ENCODE measurements at places on chromosomes 7 and 10.
A peak's percentile ranks its signal among the peaks of the same experiment; 100 is the strongest.

- ATAC-seq: no peak
These were observed 246.1 kb downstream of the KLF6 start for GRCh38 chr10:3538656-3539531.

DNA sequence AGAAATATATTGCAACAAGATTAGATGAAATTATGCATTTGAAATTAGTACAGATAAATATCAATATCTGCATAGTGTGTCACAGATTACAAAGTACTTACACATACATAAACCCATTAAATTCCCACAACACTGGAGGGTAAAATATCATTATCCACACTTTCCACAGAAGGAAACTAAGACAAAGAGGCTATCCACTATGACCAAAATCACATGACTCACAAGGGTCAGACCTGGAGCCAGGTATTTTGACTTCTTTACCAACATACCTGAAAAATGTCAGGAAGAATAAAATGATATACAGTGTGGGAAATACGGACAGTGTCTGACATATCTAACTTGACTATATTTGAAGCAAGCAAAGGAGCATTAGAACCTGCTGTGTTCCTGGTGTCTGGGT lies 34.1 kb downstream of the HYCC1 start:
- ATAC-seq: no peak

DNA sequence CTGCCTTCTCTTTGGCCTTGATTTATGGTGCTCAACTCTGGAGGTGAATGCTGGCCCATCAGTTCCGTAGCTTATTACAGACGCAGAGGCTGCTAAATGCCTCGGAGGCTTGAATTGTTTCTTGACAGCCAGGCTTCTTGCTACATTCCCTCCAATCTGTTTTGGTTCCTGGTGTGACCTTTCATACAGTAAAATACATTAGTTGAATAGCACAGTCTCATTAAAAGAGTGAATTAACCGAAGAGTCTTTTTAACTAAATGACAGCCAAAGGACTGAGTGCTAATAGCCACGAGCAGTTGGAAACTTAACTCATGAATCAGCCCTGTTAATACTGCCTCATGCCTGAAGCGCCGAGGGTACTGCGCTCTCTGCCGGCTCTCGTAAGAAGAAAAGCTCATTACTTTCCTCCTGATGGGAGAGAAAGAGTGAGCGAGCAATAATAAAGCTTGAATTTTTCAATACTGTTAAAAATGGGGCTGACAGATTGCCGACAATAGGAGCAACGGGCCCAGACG lies 236.4 kb upstream of the GPR26 start:
- ATAC-seq: no peak

GRCh38 chr10:119395280-119396007 lies 147.1 kb downstream of the RGS10 start:
- ATAC-seq: peak; percentile 77

- ATAC-seq: no peak
These were observed 36.7 kb downstream of the WAC start for GRCh38 chr10:28569506-28570159.

DNA sequence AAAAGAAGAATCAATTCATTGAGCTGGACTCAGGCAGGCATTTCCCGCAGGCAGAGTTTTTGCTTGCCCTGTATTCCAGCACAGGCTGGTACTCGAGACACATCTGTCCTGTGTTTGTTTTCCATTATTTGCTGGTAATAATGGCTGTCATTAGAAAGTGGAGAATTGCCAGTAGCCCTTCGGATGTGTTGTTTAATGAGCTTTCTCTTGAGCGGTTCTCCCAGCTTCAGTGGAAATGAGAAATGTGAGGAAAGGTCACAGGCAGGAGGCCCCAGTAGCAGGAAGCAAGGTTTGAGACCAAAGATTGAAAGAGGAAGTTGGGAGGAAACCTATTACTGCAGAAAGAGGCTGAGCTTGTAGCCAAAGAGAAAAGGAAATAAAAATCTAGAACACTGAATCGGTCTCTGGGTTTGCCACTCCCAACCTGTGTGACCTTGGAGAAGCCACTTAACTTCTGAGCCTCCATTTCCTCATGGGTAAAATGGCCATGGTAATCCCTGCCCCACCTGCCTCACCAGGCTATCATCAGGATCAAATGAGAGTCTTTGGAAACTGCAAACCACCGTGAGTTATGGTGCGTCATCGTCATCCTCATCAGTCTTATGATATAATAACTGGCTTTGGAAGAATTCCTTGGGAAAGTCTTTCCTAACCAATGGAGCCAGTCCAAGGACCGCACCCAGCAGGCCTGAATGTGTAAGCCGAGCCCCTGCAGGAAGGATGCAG lies 67.7 kb downstream of the TACR2 start:
- peak; percentile 59 for ATAC-seq

DNA sequence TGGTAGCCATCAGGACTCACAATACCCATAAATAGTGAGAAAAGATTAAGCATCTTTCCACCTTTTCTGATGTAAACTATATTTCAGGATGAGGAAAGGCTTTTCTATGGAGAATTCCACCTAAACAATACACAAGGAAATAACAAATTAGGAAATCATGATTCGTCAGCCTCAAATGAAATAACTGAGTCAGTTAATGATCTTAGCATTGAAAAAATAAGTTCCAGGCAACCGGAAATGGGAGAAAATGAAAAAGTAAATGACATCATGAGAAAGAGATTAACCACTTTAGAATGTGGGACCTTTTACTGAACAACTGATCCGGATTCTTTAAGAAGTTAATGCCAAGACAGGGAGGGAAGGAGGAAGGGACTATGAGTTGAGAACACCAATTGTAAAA lies 742.3 kb downstream of the TNS3 start:
- no peak for ATAC-seq

GRCh38 chr10:43607199-43607573 lies 948 bp downstream of the ZNF485 start:
- no peak for ATAC-seq

DNA sequence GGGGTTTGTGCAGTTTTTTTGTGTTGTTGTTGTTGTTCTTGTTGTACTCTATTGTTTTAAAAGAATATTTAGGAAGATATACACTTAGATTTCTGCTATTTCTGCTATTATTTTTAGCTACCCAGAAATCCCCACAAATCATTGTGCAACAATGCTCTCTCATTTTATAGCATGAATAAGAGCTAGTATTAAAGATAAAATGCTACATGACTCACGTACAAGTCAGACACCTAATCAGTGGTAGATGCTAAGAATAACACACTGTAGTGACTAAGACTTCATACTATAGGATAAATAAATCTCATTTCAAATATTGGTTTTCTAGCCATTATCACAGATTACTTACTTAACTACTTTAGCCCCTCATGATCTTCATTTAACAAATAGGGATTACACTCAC lies 920.5 kb downstream of the KCNMA1 start:
- no peak for ATAC-seq

DNA sequence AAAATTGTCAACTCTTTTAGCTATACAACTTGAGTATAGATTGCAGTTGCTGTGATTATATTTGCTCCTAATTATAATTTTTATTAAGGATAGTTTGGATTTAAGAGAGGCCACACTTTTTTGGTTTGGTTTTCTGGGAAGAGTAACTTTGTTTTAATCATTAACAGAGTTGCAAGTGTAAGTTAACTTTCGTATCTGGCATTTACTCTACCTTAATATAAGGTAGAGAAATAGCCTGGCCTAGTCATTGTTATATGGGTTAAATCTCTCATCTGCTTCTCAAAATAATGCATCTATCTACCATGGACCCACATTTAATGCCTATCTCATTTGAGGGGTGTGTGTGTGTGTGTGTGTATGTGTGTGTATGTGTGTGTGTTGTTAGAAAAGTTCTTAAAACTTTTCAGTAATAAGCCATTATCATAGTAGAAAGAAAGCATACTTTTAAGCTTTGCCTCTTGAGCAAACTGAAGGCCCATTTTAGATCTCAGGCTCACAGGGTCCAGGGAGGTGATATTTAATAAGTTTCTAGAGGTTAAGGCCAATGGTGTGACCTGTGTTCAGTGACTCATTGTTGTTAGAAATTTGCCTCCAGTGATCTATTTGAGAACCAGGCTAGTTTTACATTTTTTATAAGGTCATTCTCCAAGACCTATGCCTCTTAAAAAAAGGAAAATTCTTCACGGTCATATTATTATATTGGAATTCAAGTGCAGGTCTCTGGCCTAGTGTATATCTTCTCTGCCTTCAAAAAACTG lies 10.9 kb upstream of the TEX47 start:
- ATAC-seq: no peak

DNA sequence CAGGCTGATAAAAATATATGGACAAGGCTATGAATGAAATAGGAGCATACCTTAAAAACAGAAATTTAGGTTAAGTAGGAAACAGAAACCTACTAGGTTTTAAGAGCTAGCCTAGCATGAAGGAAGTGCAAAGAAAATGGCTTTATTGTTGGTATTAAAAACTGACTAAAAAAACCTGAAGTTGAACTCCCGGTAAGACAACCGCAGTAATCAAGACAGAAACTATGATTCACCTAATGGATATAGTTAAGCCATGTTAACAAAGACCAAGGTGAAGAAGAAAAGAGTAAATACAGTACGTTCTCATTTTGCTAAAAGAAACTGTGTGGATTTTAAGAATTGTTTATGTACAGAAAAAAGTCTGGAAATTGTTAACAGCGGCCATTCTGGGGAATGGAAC lies 2.5 kb downstream of the RTKN2 start:
- no peak for ATAC-seq

DNA sequence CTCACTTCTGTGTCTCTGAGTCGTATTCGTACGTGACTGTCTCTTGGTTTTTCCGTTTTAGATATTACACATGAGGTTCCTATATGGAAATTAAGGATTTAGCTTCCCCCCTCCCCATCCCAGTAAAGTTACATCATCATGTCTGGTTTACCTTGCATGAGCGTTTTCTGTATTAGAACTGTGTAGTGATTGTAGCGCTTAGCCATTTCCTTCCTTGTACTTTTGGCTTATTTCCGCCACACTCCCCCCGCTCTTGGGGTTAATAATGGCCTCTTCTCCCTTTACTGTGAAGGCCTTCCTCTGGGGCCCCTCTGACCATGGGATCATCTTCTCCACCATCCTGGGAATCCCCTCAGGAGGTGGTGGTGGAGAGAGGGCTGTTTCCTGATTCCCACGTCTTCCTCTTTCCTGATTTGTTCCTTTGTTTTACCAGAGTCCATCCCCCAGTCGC lies 27.2 kb upstream of the AP5Z1 start:
- ATAC-seq: no peak

DNA sequence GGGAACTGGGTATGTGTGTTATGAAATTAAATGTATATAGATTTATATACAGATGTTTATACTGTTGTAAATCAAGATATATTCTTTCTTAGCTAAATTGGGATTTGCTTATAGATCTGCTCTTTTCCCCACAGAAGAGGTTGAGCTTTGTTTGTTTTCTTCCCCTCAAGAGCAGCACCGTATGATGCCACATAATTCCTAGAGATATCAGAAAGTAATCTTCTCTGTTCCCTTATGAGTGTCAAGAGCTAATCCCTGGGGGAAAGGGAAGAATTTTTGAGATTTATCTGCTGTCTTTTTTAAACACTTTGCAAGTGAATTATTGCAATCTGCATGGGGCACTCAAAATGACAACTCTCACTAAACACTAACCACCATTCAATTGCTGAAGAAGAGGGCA lies 68.7 kb upstream of the SP4 start:
- ATAC-seq: no peak

DNA sequence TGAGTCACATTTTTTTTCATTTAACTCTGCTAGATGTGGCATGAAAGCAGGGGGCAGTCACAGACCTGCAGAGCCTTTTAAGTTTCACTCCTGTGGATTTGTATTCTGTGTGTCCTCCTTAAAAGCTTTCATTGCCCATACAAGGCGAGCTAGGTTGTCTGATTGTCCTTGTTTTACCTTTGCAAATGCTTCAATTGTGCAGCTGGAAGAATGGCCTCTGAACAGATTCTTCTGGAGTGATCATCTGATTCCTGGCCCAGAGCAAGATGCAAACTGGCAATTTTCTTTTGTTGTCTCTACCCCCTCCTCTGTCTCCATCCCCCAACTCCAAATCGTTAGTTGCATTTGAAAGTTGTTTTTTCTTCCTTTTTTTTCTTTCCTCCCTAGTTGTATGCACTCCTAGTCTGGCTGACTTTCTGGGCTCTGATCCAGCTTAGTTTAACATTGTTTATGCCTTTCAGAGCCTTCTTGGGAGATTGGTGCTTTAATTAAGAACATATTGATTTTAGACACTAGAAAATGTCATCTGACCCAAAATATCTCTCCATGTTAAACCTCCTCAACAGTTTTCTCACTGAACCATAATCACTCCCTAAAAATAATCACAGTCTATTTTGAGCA lies 150.2 kb downstream of the REEP3 start:
- no peak for ATAC-seq

DNA sequence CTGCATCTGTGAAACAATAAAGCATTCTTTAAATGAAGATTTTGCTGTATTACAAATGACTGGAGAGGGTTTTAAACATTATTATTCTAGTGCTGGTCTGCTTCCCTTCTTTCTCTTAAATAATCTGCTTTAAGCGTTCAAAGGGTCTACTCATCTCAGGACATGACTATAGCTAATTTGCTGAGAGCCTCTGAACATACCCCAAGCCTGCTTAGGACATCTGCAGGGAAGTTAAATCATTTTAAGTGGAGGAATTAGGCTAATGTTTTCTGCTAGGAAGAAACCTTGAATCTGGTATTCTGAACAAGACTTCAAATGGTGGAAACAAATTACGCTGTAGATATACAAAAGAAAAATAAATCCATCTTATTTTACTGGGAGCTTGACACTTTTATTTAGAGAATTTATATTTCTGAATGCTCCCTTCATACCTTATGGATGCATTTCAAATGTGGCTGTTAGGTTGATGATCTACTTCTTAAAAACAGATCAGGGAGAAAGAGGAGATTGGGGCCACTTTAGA lies 124.4 kb upstream of the ITGB1 start:
- no peak for ATAC-seq

GRCh38 chr7:83672157-83672556 lies 23.2 kb upstream of the SEMA3E start:
- no peak for ATAC-seq

GRCh38 chr7:33946094-33946699 lies 40.9 kb downstream of the BMPER start:
- no peak for ATAC-seq

GRCh38 chr7:106767078-106767477 lies 98.0 kb upstream of the PIK3CG start:
- no peak for ATAC-seq

DNA sequence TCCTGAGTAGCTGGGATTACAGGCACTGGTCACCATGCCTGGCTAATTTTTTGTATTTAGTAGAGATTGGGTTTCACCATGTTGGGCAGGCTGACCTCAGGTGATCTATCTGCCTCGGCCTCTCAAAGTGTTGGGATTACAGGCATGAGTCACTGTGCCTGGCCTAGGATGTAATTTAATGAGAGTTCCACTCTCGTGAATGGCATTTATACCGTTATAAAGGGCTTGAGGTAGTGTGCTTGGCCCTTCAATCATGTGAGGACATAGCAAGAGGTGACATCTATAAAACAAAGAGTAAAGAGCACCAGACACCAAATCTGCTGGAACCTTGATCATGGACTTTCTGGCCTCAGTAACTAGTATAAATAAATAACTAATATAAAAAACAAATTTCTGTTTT lies 93.5 kb upstream of the PPP1R9A start:
- ATAC-seq: no peak

Measured in stimulated activated memory B cell treated with anti-CD40 and anti-IgM and Interleukin-4, amounts not matched to agents 10 μg/mL and 1 μg/mL and 100 μg/mL, for 72 hours (primary cell).